Ecto neural progenitor cell (in vitro differentiated cells): ENCODE measurements at places on chromosomes 12 and 14.

- DNase-seq, result no peak
These were observed 898 bp downstream of the SDSL start for GRCh38 chr12:113422886-113423669.

DNA sequence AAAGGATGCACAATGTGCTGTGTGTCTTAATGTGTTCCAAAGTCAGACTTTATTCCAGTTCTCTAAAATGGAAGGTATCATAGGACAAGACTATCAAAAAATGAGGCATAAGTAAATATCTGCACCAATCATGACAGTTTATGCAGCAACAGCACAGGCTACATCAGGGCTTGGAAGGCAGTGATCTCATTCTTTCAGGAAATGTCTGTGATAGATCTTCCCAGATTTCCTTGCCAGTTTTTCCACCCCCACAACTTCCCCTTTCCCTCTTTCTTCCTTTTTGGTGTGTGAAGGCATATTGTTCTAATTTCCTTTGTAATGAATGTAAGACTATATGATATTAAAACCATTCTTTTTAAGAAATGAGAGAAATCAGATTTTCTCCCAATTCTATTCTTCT is 326.7 kb downstream of the ATP23 start:
- DNase-seq, result no peak

- no peak for DNase-seq
These were observed 2.1 kb downstream of the MLH3 start for GRCh38 chr14:75049136-75049535.

GRCh38 chr12:130070126-130070611 is 92.1 kb upstream of the FZD10 start:
- no peak for DNase-seq

DNA sequence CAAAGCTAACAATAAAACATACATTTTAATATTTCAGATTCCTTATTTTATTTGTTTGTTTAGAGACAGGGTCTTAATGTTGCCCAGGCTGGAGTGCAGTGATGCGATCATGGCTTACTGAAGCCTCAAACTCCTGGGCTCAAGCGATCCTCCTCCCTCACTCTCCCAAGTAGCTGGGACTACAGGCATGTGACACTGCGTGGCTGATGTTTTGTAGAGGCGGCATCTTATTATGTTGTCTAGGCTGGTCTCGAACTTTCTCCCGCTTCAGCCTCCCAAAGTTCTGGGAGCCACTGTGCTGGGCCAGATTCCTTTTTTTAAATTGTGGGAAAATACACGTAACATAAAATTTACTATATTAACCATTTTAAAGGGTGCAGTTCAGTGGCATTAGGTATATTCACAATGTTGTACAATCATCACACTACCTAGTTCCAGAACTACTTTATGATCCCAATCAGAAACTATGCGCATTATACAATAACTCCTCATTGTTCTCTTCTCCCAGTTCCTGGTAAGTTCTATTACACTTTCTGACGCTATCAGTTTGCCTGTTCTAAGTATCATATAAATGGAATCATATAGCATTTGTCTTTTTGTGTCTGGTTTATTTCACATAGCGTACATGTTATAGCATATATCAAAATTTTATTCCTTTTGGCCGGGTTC is 40.3 kb downstream of the ADIPOR2 start:
- DNase-seq, result no peak

DNA sequence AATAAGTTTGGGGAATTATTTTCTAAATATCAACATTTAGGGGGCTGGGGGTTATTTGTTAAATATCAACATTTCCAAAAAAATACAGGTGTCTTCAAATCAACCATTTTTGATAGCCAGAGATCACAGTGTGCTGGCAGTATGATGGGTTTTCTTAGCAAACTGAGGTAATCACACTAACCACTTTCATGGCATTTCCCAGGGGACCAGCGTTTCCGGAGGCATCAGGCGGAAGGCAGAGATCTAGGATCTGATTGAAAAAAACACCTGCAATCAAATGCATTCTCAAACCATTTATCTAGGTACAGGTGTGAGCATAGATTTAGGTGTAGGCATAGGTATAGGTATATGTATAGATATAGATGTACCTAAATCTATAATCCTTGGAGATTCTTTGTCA is 34.6 kb downstream of the GLRX5 start:
- no peak for DNase-seq

- DNase-seq, result no peak
These were observed 270.8 kb downstream of the FOXN3 start for GRCh38 chr14:89146274-89146673.
